ENCODE measurements at places on chromosomes 6 and 20. TPM values are rescaled to one million over a fixed set of nuclear protein-coding genes. Genes with fewer than 3 reads are reported as not detected.

DNA sequence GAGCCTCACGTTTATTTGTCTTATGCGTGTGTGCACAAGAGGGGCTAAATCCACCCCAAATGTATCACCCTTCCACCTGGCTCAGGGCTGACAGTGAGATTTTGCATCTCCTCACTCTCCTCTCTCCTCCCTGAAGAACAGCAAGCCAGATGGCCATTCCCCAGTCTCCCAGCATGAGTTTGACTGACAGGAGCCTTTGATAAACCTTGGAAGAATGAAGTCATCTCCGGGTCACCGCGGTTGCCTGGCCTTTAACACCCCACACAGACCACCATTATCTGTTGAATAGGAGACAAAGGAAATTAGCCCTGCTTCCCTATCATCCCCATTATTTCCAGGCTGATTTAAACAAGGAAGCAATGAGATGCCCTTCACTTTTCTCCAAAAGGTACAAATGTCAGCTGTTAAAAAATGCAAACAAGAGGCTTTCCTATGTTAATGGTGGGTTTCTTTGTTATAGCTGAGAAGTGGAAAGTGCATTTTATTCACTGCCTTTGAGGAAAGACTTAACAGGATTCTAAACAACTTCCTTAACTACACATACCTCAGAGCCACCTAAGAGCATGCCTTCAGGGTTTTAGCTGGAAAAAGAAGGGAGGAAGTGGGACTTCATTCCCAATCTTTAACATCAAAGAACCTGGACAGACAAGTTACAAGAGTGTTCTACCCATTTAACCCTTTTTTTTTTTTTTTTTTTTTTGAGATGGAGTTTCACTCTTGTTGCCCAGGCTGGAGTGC, 524.8 kb upstream of the ID4 start:
- no peaks in the 10 kb centered on the region for H3K4me1 ChIP-seq
- no peak overlapping the region for H3K4me3 ChIP-seq
- H3K36me3 ChIP-seq: no peaks in the 10 kb centered on the region

Gene ABRACL
- 23.1 TPM for total RNA-seq

GRCh38 chr6:4091941-4092340, 13.0 kb upstream of the FAM217A start:
- DNase-seq: no peak
- H3K27ac ChIP-seq: no peak overlapping the region
- H3K4me1 ChIP-seq: no peaks in the 10 kb centered on the region
- peaks cover 6% of the 10 kb centered on the region for H3K36me3 ChIP-seq

DNA sequence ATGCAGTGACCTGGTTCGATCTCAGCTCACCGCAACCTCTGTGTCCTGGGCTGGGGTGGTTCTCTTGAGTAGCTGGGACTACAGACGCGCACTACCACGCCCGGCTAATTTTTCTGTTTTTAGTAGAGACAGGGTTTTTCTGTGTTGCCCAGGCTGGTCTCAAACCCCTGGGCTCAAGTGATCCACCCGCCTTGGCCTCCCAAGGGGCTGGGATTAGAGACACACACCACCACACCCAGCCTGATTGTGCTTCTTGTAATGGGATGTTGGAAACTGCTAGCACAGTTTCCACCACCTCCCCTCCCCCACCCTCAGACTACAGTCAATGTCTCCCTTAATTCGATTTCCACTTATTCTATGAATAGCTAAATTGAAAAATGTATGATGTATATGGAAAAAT, 22.6 kb upstream of the DSP start:
- H3K27me3 ChIP-seq: peaks cover under 1% of the 10 kb centered on the region
- DNase-seq: no peak
- H3K36me3 ChIP-seq: no peaks in the 10 kb centered on the region
- H3K4me3 ChIP-seq: no peak overlapping the region

DNA sequence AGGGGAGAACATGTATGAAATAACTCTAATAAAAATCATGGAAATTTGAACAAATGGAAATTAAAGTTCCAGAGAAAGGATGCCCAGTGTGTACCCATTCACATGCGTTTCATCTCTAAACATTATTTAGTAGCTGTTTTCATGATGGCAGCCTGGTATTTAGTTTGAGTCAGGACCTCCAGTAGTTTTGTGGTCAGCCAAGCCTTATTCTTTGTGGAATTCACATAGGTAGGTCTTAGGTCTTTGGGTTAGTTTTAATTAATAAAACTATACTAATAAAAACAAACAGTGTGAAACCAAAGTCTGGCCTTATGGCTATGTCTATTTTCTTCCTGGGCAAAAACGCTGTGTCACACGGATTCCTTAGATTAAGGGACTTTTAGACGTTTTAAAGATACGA, 137.8 kb downstream of the FOXC1 start:
- H3K36me3 ChIP-seq: no peaks in the 10 kb centered on the region
- no peak overlapping the region for H3K4me3 ChIP-seq
- no peak overlapping the region for H3K27ac ChIP-seq
- H3K4me1 ChIP-seq: no peaks in the 10 kb centered on the region
- no peak for DNase-seq

Gene ADTRP
- total RNA-seq: 0.48 TPM

Gene CRISP2
- total RNA-seq: not detected

- no peak overlapping the region for H3K27ac ChIP-seq
- H3K4me3 ChIP-seq: no peak overlapping the region
- peak; percentile 12 for DNase-seq
- peaks cover under 1% of the 10 kb centered on the region for H3K4me1 ChIP-seq
- H3K27me3 ChIP-seq: no peaks in the 10 kb centered on the region
These were observed 356.7 kb upstream of the JARID2 start for GRCh38 chr6:14889188-14889587.

GRCh38 chr20:47687095-47687987, 97.9 kb downstream of the SULF2 start:
- no peak overlapping the region for H3K4me3 ChIP-seq
- DNase-seq: no peak
- H3K27ac ChIP-seq: no peak overlapping the region
- no peaks in the 10 kb centered on the region for H3K4me1 ChIP-seq
- peaks cover 8% of the 10 kb centered on the region for H3K36me3 ChIP-seq

GRCh38 chr20:1685304-1686052, 27.9 kb upstream of the SIRPG start:
- no peak overlapping the region for H3K27ac ChIP-seq
- H3K36me3 ChIP-seq: no peaks in the 10 kb centered on the region
- H3K4me3 ChIP-seq: no peak overlapping the region
- no peak for DNase-seq
- H3K27me3 ChIP-seq: peaks cover 21% of the 10 kb centered on the region

Gene PGC
- not detected for total RNA-seq

GRCh38 chr20:931401-931800, 15.3 kb upstream of the ANGPT4 start:
- DNase-seq: no peak
- no peaks in the 10 kb centered on the region for H3K36me3 ChIP-seq
- no peak overlapping the region for H3K27ac ChIP-seq
- H3K4me1 ChIP-seq: 0 out of 2 replicates have a peak, but pooled peaks cover 2% of the 10 kb centered on the region
- H3K27me3 ChIP-seq: peaks cover 7% of the 10 kb centered on the region
- no peak overlapping the region for H3K4me3 ChIP-seq

DNA sequence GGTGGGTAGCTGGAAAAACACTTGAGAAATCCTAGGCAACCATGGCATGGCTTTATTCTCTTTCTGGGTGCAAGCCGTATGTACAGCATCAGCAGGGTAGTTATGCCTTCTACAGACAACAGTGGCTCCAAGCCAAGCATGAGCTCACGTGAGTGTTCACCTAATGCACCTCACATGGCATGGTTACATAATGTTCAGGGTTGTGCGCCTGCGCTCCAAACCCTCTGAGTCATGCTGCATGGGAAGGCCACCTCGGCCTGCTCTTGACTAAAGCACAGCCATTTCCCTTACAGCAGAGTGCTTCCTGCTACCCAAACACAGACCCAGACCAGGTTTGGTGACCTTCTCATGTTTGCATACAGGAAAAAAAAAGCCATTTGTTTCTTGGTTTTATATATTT, 96.2 kb downstream of the VIP start:
- H3K4me3 ChIP-seq: no peak overlapping the region

- H3K27ac ChIP-seq: peak overlapping the region; percentile 72
- no peak overlapping the region for H3K4me3 ChIP-seq
- no peaks in the 10 kb centered on the region for H3K27me3 ChIP-seq
- no peak for DNase-seq
- peaks cover 54% of the 10 kb centered on the region for H3K4me1 ChIP-seq
These were observed 11.3 kb downstream of the TULP4 start for GRCh38 chr6:158323561-158323958.

- H3K27ac ChIP-seq: no peak overlapping the region
- no peak for DNase-seq
- H3K4me3 ChIP-seq: no peak overlapping the region
- H3K36me3 ChIP-seq: peaks cover 18% of the 10 kb centered on the region
- no peaks in the 10 kb centered on the region for H3K4me1 ChIP-seq
These were observed 94.9 kb downstream of the L3MBTL3 start for GRCh38 chr6:130113201-130113710.
